CD4-positive, CD25-positive, alpha-beta regulatory T cell (primary cell): ENCODE measurements at places on chromosomes 7 and 10.
A peak's percentile ranks its signal among the peaks of the same experiment; 100 is the strongest.

GRCh38 chr10:14382022-14382421 lies 51.3 kb upstream of the FRMD4A start:
- H3K27ac ChIP-seq, result no peak overlapping the region
- peaks cover 5% of the 10 kb centered on the region for H3K27me3 ChIP-seq
- DNase-seq, result no peak
- no peak overlapping the region for H3K4me3 ChIP-seq
- no peaks in the 10 kb centered on the region for H3K36me3 ChIP-seq
- H3K4me1 ChIP-seq, result no peaks in the 10 kb centered on the region

DNA sequence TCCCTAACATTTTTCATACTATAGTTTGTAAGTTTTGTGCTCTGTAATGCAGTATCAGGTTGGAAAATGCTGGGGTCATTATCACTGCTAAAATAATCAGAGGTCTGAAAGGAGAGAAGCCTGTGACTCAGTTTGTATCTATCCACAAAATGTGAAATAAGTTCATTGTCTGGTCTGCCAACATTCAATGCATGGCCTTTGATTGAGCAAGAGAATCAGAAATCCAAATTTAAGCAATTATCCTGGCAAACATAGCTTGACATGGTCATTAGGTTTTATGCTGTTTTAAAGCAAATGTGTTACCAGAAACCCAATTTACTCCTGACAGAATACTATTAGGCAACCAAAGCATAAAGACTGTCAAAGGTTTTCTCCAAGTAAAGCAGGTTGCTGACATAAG lies 709.7 kb upstream of the SEMA3D start:
- DNase-seq, result no peak
- no peaks in the 10 kb centered on the region for H3K36me3 ChIP-seq
- H3K4me1 ChIP-seq, result no peaks in the 10 kb centered on the region
- H3K4me3 ChIP-seq, result no peak overlapping the region
- no peak overlapping the region for H3K27ac ChIP-seq
- H3K27me3 ChIP-seq, result no peaks in the 10 kb centered on the region

DNA sequence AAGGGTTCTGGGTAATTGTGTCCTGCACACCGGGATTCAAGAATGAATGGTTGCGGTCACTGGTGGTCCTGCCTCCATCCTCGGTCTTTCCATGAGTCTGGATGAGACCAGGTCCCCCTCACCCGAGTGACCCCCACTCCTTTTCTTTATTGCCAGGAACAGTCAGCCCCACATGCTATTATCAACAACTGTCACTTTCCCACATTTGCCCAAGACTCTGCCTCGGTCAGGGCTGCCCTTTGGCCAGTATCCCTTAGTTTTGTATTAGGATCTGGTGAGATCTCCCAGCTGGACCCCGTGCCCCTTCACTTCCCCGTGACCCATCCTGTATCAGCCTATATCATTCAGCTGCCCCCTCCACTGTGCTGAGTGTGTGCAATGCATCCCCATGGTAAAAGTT lies 288.3 kb downstream of the ADARB2 start:
- no peaks in the 10 kb centered on the region for H3K36me3 ChIP-seq
- no peaks in the 10 kb centered on the region for H3K27me3 ChIP-seq
- H3K4me1 ChIP-seq, result no peaks in the 10 kb centered on the region
- H3K4me3 ChIP-seq, result no peak overlapping the region
- no peak for DNase-seq

DNA sequence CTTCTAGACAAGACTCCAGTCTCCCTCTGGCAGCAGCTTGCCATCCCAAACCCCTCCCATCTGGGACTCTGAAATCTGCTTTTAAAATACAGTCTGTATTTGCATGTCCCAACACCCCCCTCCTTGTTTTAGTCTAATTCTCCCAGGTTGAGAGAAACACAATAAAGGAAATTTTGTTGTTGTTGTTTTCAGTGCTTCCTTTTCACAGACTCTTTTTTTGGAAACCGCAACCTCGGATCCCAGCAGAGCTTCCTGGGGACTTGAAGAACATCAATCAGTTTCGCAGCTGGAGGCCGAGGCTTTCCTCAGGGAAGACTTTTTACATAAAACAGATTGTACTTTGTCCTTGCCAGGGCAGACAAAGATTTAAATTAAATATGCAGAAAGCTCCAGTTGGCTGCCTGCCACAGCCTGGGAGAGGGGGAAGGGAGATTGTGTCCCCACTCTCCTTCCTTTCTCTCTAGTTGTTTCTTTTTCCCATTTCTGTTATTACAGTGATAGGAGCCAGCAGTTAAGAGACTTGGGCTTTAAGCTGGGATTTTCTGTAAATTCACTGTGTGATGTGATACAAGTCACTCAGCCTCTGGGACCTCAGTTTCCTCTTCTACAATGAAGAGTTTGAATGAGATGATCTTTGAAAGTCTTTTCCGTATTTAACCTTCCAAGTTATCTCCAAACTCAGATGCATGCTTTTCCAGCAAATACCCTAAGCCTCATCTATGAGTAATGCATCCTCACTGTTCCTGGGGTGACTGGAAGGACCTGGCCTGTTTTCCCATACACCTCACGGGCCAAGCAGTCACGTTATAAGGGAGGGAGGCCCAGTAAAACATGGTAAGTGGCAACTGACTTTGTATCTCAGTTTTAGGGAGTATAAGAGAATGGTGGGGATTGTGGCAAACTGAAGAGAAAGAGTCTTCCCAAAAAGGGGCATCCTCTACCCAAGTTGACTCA lies 192.3 kb downstream of the REEP3 start:
- DNase-seq, result no peak
- no peaks in the 10 kb centered on the region for H3K27me3 ChIP-seq
- H3K36me3 ChIP-seq, result no peaks in the 10 kb centered on the region
- H3K27ac ChIP-seq, result no peak overlapping the region
- no peaks in the 10 kb centered on the region for H3K4me1 ChIP-seq
- no peak overlapping the region for H3K4me3 ChIP-seq

DNA sequence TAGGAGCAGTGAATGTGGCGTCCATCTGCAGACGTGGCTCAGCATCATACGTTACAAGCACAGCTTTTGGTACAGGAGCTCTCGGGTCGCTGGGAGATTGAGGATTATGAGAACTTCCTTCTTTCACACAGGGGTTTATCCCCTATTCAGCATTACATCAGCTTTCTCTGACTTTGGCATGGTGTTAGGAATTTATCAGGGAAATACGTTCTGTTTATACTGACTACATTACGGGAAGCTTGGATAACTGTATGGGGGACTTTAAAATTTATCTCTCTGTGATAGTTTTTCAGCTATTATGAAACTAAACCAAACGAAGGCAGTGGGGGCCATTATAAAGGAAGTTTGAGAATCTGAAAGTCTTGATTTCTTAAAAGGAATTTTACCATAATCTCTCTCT lies 110.1 kb upstream of the INSYN2A start:
- H3K27me3 ChIP-seq, result no peaks in the 10 kb centered on the region
- no peak for DNase-seq
- H3K27ac ChIP-seq, result no peak overlapping the region
- H3K36me3 ChIP-seq, result no peaks in the 10 kb centered on the region
- no peaks in the 10 kb centered on the region for H3K4me1 ChIP-seq
- H3K4me3 ChIP-seq, result no peak overlapping the region

- no peaks in the 10 kb centered on the region for H3K36me3 ChIP-seq
- no peak overlapping the region for H3K27ac ChIP-seq
- H3K27me3 ChIP-seq, result no peaks in the 10 kb centered on the region
- DNase-seq, result no peak
Observed at GRCh38 chr10:116178086-116178605, 94.9 kb downstream of the GFRA1 start.

GRCh38 chr10:113108194-113108835 lies 158.3 kb downstream of the TCF7L2 start:
- H3K27me3 ChIP-seq, result peaks cover 6% of the 10 kb centered on the region
- H3K4me3 ChIP-seq, result no peak overlapping the region
- no peaks in the 10 kb centered on the region for H3K36me3 ChIP-seq
- H3K4me1 ChIP-seq, result no peaks in the 10 kb centered on the region
- DNase-seq, result no peak

DNA sequence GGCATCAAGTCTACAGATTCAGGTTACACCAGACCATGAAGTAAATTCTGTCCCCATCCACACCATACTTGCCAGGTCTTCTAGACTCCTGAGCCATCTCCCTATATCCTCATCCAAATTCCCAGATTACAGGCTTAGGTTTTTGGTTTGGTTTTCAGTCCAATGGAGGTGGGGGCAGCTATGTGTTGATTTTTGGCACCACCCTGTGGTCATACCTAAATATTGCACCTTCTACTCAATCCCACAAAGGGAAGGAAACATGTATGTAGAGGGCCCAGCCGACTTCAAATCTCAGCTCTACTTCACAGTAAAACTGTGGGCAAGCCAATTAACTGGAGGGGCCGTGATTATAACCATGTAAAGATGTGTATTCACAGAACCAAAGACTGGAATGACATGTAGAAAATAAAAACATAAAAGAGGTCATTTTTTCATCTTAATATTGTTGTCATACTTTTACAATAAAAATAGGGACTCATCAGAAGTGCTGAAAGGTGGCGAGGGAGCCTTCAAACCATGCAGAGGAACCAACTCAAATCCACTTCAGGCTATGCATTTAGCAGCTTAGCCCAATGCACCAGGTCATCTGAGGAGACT lies 19.8 kb downstream of the ERCC6 start:
- H3K4me3 ChIP-seq, result no peak overlapping the region
- no peak for DNase-seq
- no peak overlapping the region for H3K27ac ChIP-seq

GRCh38 chr7:572416-573268 lies 53.0 kb upstream of the PDGFA start:
- no peaks in the 10 kb centered on the region for H3K27me3 ChIP-seq
- no peak for DNase-seq
- H3K36me3 ChIP-seq, result no peaks in the 10 kb centered on the region
- H3K27ac ChIP-seq, result no peak overlapping the region
- no peak overlapping the region for H3K4me3 ChIP-seq

- no peak for DNase-seq
- H3K27me3 ChIP-seq, result peaks cover 11% of the 10 kb centered on the region
- no peaks in the 10 kb centered on the region for H3K36me3 ChIP-seq
- H3K4me1 ChIP-seq, result no peaks in the 10 kb centered on the region
- H3K4me3 ChIP-seq, result no peak overlapping the region
Observed at GRCh38 chr7:127512663-127513062, 72.7 kb downstream of the GCC1 start.

DNA sequence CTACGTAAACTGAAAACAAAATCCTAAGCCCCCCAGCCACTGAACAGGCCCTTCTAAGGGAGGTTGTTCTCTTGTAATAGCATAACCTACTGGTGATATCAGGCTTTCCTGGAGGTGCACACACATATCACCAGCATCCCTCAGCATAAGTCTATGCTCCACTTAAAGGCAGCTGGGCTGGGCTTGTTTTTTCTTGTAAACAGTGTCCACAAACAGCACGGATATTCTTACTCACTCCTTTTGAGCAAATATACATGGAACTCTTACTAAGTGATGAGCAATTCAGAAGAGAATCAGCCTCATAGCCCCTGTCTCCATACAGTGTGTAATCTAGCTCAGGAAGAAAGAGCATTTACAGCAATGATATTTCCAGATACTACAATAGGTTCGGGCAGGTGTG lies 2.4 kb downstream of the LRIT1 start:
- no peaks in the 10 kb centered on the region for H3K36me3 ChIP-seq
- peaks cover 2% of the 10 kb centered on the region for H3K27me3 ChIP-seq
- H3K4me1 ChIP-seq, result no peaks in the 10 kb centered on the region
- no peak for DNase-seq

GRCh38 chr7:40135317-40135610 lies 459 bp downstream of the SUGCT start:
- peak; percentile 23 for DNase-seq
- H3K4me3 ChIP-seq, result peak overlapping the region; percentile 44
- no peaks in the 10 kb centered on the region for H3K27me3 ChIP-seq
- no peaks in the 10 kb centered on the region for H3K36me3 ChIP-seq
- H3K27ac ChIP-seq, result peak overlapping the region; percentile 88

GRCh38 chr7:110311556-110311955 lies 779.4 kb upstream of the LRRN3 start:
- no peak overlapping the region for H3K27ac ChIP-seq
- no peak for DNase-seq
- H3K27me3 ChIP-seq, result no peaks in the 10 kb centered on the region
- H3K4me1 ChIP-seq, result no peaks in the 10 kb centered on the region
- no peak overlapping the region for H3K4me3 ChIP-seq
- no peaks in the 10 kb centered on the region for H3K36me3 ChIP-seq
